ENCODE measurements at places on chromosomes 4 and X.

DNA sequence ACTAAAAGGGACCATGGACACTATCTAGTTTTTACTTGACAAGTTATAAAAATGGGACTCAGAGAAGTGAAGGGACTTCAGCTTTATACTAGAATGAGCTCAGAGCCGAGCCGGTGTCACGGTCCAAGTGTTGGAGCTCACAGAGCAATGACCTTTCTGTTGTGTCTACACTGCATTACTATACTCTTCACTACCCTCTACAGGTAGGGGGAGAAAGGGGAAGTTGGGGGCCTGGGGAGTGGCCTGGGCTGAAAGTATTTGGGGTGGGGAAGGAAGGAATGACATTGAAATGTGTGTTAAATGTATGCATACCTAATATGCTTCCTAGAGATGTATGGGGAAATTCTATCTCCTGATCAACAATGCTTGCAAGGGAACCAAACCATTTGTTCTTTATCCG lies 48.8 kb upstream of the HHIP start:
- no peak for DNase-seq

GRCh38 chr4:185384930-185385331 lies 10.8 kb downstream of the LRP2BP start:
- no peak for DNase-seq

DNA sequence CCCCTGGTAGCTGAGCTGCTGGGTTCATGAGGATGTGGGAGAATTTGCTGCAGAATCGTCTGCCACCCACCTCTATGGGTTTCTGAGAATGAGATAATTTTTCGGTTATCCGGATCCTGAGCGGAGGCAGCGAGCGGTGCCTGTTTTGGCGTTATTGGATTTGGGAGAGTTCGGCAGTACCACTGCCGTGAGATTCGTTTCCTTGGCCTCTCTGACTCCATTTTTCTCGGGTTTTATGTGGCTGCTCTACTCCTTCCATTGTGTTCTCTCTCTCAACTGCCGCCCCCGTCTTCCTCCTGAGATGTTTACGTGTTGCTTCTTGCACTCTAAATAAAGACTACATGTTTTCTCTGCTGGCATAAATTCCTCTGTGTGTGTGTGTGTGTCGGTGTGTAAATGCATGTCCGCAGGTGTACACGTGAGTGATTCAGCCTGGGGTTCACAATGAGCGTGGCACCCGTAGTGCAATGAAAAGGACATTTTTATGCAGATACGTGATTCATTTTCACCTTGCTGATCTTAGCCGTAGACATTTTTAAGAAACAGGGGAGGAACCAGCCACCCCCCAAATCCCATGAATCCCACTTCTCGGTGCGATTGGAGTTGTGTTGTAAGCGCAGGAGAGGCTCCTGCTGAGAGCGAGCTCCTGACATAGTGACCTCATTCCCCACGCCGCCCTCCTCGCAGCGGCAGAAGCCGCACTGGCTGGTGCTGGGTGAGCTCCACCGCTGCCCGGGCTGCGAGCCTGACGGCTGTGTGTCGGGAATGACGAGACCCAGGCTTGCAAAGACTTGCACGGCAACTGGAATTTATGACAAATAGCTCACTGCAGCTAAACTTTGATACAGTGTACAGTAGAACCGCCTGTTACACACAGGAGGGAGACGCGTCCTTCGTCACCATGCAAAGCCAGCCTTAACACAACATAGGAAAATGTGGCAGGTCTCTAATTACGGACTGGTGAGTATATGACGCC lies 82.2 kb downstream of the STOX2 start:
- peak; percentile 40 for DNase-seq

GRCh38 chrX:148572337-148572736 lies 71.9 kb downstream of the AFF2 start:
- no peak for DNase-seq

- DNase-seq: no peak
Measured at GRCh38 chr4:110629780-110630687, 7.2 kb upstream of the PITX2 start.

DNA sequence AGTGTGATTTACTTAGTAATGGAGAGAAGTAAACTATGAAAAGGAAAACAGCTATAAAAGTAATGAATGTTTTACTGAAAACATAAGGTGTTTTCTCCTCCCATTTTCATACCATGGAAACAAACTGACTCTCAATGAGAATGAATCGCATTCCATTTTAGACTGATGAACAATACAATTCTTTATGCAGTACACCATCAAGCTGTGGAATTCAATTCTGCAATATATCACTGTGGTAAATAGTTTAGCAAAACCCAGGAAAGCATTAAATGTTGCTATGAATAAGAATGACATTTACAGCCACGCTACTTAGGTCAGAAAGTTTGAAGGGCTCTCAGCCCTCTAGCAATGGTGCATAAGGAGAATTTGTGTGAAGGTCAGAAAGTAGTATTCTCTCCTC lies 7.4 kb downstream of the DCAF8L2 start:
- no peak for DNase-seq

DNA sequence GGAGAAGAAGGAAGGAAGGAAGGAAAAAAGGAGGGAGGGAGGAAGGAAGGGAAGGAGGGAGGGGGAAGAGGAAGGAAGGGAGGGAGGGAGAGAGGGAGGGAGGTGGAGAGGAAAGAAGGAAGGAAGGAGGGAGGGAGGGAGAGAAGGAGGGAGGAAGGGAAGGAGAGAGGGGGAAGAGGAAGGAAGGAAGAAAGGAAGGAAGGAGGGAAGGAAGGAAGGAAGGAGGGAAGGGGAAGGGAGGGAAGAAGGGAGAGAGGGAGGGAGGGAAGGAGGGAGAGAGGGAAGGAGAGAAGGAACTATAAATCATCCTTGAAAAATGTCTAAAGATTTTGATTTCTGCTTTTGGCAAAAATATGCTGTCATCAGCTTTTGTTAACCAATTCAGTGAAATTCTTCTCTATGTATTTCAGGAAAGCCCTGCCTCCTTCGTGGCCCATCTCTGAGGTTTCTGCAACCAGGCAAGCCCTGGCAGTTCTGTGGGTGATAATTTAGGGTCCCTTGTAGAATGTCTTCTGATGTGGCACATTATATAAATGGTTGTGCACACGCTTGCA lies 7.1 kb upstream of the HOPX start:
- no peak for DNase-seq

GRCh38 chrX:17913801-17914200 lies 52.7 kb upstream of the RAI2 start:
- DNase-seq: no peak

DNA sequence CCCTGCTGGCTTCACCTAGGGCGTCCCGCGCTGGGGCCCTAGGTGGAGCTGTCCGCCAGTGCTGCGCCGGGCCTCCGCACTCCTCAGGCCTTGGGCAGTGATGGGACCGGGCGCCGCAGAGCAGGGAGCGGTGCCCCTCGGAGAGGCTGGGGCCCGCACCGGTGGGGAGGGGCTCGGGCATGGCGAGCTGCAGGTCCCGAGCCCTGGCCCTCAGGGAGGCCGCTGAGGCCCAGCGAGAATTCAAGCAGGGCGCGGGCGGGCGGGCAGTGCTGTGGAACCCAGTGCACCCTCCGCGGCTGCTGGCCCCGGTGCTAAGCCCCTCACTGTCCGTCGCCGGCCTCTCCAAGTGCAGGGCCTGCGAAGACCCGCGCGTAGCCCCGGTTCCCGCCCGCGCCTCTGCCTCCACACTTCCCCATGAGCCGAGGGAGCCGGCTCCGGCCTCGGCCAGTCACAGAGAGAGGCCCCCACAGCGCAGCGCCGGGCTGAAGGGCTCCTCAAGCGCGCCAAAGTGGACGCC lies 565.1 kb upstream of the NDST4 start:
- DNase-seq: no peak

DNA sequence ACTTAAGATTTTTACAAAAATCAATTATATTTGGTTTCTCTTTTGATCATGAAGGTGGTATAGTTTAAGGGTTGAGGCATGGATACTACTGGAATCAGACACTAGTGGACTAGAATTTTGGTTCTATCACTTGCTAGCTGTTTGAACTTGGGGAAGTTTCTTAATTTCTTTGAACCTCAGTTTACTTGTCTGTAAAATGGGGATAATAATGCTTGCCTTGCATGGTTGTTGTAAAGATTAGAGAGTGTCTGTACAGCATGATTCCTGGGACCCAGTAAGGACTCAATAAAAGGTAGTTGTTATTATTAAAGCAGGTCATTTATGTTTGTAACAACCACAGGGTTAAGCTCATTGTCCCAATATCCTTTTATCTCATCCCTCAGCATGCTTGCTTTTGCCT lies 36.0 kb downstream of the TMEM164 start:
- DNase-seq: no peak

- DNase-seq: no peak
Measured at GRCh38 chrX:136999024-136999423, 34.8 kb downstream of the GPR101 start.

DNA sequence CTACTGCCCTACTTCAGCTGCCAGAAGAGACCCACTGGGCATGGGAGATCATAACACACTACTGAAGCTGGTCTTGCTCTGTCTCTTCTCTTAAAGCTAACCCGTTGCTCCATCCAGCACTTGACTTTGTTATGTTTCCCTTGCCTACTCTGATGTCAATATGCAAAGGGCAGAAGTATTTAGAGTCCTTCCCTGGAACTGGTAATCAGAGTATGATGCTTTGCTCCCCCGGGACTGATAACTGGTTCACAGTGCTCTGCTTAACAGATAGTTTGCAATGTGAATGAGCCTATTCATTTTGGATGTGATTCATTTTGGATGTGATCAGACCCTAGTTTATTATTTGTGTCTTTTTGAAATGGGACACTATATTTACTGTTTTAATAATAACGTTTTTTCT lies 12.3 kb upstream of the UCP1 start:
- no peak for DNase-seq

GRCh38 chr4:165905405-165906027 lies 32.5 kb downstream of the TLL1 start:
- DNase-seq: no peak

- DNase-seq: peak; percentile 54
Measured at GRCh38 chrX:5051831-5052491, 1176.7 kb downstream of the NLGN4X start.

- no peak for DNase-seq
Measured at GRCh38 chr4:127506283-127506682, 126.5 kb upstream of the INTU start.

- DNase-seq: no peak
Measured at GRCh38 chrX:42869011-42869410, 91.0 kb upstream of the PPP1R2C start.

DNA sequence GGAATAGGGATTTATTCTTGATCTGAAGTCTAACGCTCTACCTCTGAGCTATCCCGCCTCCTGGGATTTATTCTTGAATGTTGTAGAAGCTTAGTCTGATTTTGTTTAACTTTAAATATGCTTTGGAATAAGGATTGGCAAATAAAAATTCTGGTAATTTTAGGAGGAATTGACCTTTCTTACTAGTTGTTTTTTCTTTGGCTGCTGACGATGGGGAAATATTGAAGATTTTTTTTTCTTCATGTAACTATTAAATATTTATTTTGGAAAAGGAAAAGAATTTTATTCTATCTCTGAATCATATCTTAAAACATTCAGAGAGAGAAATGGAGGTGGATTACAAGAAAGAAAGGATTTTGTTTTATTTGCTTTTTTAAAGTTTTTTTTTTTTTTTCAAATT lies 122.9 kb downstream of the PDLIM5 start:
- DNase-seq: no peak

DNA sequence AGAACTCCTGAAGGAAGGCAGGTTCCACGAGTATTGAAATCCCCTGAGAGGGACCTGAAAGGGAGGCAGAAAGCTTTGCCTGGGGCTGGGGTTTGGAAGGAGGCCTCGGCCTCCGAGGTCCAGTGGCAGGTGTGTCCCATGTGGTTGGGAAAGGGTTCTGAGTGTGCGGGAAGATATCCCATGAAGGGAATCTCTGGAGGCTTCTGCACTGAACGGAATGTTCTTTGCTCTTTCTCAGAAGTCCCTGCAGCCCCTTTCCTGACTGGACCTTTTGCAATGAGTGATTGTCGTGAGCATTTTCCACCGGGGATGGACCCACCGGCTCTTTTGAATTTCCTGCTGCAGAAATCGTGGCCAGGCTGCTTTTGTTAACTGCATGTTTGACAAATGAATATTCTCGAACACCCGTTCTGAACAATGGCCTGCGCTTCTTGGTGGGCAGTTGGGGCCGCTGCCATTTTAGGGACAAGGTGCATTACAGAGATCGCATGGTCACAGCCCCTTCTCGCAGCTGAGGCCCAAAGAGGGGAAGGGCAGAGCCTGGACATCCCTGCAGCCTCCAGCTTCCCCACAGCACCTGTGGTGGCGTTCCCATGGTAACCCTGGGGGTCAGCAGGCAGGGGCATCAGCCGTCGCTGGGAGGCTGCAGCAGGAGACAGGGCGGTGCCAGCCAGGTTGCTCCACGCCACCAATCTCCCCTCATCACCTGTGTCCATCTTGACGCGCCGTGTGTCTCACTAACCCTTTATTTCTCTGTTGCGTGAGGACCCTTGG lies 18.3 kb upstream of the HTRA3 start:
- DNase-seq: no peak

DNA sequence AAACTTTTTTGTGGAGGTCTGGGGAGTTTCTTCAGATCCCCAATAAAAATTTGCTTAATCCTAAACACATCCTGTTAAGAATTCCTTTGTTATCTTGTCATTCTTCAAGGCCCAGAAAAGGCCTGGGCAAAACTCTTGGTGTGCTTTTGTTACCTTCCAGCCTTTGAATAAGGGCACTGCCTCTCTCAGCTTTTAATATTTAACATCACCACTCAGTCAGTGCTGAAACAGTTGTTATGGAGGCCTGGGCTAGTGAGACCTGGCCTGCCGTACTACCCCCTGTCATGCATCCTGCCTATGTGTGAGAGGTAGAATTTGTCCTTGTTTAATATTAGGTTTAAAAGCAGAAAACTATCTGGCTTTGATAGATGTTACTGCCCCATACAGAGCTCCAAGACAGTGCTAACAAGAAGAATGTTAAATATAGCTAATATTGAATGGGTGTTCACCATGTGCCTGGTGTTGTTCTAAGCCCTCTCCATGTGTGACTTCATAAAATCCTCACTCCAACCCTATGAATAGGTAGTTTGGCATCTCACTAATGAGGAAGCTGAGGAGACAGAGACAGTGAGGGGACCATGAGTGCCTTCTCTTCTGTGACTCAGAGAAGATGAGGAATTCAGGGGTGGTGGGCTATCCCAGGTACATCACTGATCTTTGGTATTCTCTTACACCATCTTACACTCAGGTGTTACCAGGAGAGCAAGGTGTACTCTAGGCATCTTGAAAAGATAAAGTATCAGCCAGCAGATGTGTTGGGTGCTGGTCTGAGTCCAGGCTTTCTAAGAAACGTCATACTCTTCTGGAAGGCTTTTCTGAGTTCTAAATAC lies 6.2 kb downstream of the PPP1R2C start:
- DNase-seq: no peak

All from fibroblast of skin of left biceps (primary cell).